ENCODE measurements at places on chromosomes 6 and 20.
A peak's percentile ranks its signal among the peaks of the same experiment; 100 is the strongest.

DNA sequence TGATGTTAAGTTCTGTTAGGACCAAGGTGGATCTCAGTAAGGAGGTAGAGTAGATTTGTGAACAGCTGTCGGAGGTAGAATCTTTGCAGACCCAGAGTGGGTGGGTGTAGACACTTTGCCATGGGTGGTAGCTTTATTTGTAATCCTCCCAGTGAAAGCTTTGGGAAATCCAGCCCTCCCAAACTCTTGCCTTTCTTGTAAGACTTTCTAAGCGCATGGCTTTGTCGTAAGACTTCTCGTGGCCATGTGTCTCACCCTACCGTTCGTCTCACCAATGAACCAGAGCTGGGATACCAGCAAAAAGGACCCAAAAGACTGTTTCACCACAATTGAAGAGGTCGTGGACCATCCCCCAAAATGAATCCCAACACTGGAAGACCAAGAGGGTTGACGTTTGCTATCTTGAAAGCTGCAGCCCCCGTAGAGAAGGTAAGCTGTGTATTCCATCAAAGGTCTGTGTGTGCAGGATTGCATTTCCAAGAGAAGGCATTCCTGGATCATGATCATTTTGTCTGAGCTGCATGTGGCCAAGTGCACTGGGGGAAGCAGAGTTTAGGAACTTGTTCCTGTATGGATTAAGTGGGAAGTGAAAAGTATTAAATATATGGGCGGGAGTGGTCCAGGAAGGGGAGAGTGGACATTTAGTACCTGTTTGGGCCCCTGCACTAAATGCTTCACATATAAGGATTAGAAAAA is 5.8 kb upstream of the TMEM14A start:
- no peak for DNase-seq

DNA sequence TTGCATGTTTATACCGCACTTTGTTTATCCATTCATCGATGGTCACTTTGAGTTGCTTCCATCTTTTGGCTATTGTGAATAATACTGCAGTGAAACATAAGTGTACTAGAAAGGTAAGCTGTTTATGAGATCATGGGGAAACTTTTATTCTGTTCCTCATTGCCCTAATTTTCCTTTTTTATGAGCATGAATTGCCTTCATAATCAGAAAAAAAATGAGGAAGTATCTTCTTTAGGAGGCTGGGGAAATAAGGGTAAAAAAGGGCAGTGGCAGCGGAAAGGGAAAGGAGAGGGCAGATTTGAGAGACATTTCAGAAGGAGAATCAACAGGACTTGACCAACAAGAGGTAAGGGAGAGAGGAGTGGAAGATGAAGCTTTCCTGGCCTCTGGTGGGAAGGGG is 14.3 kb upstream of the SERINC3 start:
- no peak for DNase-seq

DNA sequence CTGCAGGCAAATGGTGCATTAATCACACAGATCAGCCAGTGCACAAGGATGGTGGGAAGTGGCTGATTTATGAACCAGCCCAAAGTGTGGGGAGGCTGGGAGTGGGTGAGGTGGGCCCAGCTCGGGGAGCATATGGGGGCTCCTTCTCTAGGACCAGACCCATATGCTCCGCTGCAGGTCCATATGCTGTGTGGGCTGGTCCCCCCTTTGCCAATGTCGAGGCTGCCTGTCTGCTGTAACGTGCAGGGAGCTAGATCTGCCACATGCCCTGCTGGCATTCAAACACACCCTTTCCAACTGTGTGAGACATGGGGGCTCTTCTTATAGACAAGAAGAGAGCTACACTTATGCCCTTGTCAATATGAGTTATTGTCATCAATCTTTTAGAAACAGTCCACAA is 566.3 kb downstream of the DHX35 start:
- no peak for DNase-seq

GRCh38 chr20:17202673-17203072 is 24.2 kb upstream of the PCSK2 start:
- no peak for DNase-seq

- DNase-seq, result no peak
Measured at GRCh38 chr6:113143206-113143605, 713.9 kb upstream of the MARCKS start.

DNA sequence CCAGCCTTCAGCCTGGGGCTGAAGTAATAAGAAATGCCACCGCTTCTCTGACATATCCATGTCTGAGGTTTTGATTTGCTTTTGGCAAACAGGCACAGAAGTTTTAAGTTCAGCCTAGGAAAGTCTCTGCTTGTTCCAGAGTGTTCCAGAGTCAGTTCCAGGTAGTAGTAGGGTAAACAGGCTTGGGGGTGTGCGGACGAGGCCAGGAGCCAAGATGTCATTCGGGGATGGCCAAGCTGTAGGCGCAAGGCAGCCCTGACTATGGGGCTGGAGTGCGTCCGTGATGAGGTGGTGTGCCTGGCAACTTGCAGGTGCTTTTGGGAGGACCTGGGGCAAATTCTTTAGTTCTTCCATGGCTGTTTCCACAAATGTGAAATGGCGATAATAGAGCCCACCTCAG is 60.3 kb downstream of the IRF4 start:
- peak; percentile 13 for DNase-seq

GRCh38 chr6:116218172-116218633 is 35.7 kb downstream of the TSPYL4 start:
- no peak for DNase-seq

DNA sequence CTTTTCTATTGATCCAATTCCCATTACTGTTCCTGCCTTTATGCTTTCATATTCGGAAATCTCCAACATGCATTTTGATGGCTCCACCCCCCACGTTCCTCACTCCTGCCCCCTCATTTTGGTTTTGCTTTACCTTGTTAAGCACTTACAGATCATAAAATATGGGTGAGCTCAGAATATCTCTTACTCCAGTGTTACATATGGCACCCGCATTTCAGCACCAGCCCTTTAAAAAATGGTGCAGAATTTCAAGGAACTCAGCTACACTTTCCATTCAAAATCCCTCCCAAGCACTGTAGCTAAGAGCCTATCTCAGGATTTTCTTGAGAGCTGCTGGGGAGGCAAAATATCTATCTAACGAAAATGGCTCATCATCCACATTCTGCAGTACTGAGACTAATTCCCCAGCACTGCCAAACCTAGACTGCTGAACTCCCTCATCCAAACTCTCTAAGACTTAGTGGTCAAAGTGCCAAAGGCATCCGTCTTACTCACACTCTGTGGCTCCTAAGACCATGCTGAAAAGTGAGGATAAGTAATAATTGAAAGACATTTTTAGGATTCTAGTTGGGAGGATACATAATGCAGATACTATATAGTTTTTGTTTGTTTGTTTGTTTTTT is 7.8 kb downstream of the SGK1 start:
- DNase-seq, result no peak

DNA sequence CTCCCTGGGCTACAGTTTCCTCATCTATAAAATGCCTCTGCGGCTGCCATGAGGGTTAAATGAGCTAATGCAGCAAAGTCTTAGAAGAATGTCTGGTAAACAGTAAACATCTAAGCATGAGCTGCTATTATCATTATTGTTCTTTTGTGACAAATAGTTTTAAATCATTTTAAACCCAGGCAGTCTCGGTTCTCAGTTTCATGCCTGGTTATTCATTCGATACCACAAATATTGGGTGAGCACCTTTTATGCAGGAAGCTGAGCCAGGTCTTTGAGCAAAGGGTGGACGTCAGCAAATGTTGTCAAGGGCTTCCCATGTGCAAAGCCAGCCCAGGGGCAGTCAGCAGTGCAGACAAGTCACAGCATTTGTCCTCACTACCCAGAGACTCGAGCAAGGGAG is 128.7 kb downstream of the NFATC2 start:
- DNase-seq, result no peak

- DNase-seq, result no peak
Measured at GRCh38 chr6:40930045-40930444, 109.0 kb downstream of the UNC5CL start.

DNA sequence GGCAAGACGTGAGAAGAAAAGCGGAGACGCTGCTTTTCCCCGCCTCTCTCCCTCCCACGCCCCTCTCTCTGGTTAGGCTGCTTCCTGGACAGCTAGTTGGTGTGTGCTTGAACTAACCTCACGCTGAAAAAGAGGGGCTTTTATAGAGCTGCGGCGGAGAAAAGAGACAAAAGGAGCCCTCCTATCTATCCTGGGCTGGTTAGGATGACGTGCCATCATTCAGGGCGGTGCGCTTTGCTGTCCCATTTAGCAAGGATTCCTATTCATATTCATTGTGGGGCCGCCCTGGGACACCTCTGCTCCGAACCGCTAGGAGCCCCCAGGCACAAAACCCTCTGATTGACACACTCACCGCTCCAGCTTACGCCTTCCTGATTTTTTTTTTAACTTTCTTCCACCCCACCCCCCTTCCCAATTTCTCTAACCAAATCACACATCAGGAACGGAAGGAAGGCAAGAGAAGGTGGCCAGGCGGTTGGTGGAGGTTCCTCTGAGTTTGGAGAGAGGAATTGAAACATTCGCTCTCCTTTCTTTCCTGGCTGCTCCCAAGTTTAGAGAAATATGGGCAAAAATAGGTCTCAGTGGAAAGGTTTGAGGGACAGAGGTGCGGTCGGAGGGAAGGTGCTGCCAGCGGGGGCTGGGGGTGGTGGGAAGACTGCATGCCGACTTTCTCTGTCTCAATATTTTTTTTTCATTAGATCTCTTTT is at the start of gene OLIG3:
OLIG3 (minus strand) TSS at position 114 of the 707 bp plus-strand sequence. CDS start 224 bp downstream, outside the sequence.
- DNase-seq, result peak; percentile 58

Data from activated T-cell treated with anti-CD3 and anti-CD28 coated beads, Interleukin-2, amount 50 U/mL, for 48 hours (primary cell).